ENCODE measurements at places on chromosomes 4 and X.

- DNase-seq = no peak
These were observed 49.0 kb downstream of the AMMECR1 start for GRCh38 chrX:110268886-110269285.

GRCh38 chr4:66279084-66279483 is 608.8 kb upstream of the EPHA5 start:
- DNase-seq = no peak

GRCh38 chr4:155207534-155208257 is 740 bp upstream of the NPY2R start:
- DNase-seq = no peak

GRCh38 chr4:145797278-145797677 is 117.3 kb downstream of the C4orf51 start:
- DNase-seq = no peak

- DNase-seq = no peak
These were observed 233.3 kb downstream of the AR start for GRCh38 chrX:67777148-67777547.

DNA sequence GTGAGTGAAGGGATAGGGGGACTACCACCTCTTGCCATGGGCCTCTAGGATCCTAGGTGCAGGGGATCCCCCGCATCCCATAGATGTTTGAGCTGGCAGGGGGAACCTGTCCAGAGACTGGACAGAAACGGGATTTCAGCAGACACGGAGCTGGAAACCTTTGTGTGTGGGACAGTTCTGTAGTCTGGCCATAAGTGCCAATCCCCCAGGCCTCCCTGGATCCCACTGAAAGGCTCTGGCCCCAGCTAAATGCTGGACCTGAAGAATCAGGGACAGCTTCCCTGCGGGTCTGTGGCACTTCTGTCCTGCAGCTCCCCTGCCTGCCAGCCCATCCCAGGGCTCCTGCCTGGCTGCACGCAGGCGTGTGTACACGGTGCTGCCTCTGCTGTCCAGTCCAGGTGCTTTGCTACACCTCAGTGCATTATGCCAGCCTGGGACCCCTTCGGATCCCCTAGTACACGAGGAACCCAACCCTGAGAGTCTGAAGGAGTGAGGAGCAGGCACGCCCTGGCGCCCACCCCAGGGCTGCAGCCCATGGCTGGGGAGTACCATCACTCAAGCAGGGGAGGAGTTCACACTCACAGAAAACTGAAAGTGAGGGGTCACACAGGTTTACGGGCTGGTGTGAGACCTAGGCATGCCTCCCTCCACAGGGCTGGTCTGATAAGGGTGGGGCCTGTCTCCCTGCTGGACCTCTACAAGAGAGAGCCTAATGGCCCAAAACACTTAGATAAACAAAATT is 703.0 kb downstream of the ARAP2 start:
- DNase-seq = no peak

DNA sequence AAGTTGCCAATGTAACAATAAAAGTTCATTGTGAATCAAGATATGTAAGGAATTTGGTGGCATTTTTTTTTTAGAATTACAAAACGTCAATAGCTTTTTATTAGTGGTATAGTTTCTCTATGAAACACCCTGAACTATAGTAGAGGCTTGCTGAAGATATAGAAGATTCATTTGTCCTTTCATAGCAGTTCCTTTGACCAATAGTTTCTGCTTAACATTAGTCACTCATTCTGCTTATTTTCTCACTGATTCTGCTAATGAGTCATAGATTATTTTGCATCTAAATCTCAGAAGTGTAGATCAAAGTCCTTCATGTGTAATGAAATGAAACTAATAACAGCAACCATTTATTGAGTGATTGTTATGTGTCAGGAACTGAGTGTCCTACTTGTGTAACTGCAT is 205.0 kb upstream of the TET2 start:
- DNase-seq = no peak

- no peak for DNase-seq
These were observed 197.3 kb upstream of the LNX1 start for GRCh38 chr4:53788621-53789020.

DNA sequence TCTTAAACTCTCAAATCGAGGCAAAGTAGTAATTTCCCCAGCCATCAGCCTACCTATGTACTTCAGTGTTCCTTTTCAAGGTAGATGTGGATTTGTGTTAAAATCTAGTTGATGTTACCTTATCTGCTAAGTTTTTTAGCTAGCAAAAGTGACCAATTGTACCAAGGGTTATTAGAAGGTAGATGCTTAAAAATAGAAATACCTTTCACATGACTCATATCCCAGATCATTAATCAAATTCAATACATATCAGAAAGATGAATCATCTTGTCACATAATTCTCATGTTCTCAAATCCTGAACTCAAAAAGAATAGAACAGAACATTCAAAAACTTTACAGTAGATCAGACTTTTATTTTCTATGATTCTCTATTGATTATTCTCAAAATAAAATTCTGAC is 3.5 kb downstream of the ENAM start:
- no peak for DNase-seq

DNA sequence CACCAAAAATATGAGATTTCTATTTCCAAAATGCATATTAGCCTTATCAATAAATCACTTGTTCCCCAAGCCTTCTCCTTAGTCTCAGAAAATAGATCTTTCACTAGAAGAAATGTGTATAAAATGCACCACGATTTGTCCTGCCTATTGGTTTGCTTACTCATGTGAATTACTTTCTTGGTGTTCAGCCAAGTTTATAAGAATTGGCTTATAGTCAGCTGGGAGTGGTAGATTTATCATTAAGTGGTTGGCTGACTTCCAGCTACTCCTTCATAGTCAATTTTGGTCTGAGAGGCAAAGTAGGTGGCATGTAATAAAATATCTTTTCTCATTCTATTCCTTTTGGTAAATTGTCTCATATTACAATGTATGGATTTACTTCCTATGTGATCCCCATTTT is 1.3 kb downstream of the SULT1E1 start:
- no peak for DNase-seq

DNA sequence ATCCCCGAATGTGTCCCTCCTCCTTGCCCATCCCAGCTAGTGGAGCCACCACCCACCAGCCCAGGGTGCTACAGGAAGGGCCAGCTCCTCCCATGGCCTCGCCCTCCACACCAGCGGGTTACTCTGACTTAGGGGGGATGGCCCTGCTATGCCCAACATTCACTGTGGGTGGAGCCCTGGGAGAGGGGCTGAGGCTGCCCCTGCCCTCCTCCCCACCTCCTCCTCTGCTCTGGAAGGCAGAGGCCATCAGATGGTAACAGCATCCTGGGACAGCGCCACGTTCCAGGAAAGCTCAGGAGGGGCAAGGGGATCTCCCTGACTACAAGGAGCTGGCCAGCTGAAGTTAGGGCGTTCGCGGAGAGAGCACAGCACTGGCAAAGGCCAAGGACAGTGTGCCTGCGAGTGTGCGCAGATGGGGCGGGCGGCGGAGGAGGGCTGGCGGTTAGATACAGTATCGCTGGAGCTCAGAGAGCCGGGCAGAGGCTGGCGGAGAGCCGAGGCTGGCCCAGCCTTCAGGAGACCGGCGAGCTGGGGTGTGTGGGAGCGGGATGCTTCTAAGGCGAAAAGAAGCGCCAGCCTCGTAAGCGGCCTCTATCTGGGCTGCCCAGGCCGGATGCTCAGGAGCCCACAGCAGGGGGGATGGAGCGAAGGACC is 1.5 kb downstream of the JAKMIP1 start:
- DNase-seq = no peak

DNA sequence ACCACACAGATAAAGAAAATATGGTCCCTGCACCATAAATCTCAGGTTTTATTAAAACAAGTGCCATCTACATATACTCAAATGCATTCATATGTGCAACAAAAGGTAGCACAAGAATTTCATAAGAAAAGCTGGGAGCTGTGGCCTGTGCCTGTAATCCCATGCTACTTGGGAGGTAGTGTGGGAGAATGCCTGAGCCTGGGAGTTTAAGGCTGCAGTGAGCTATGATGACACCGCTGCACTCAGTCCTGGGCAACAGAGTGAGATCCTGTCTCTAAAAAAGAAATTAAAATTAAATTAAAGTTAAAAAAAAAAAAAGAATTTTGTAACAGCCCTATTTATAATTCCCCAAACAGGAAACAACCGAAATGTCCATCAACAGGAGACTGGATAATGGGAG is 81.3 kb upstream of the JADE1 start:
- DNase-seq = no peak

GRCh38 chrX:75883446-75883845 is 98.4 kb upstream of the MAGEE2 start:
- DNase-seq = no peak

DNA sequence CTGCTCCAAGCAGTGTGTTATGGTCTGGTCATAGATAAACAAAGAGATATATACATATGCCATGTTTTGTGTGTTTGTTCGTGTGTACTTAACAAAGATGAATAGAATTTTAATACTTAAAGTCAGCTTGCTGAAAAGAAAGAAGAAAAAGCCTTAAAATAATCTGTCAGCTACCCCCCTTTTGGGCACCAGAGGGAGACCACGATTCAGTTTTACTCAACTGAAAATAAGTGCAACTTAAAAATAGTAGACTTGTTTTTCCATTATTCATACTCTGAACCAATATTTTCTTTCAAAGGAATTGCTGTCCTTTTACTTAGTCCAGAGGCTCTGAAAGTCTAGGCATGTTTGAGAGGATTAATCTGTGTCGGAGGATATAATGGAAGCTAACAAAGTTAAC is 181.7 kb upstream of the AGTR2 start:
- no peak for DNase-seq

- no peak for DNase-seq
These were observed 75.6 kb downstream of the CLDN22 start for GRCh38 chr4:183244506-183244905.

DNA sequence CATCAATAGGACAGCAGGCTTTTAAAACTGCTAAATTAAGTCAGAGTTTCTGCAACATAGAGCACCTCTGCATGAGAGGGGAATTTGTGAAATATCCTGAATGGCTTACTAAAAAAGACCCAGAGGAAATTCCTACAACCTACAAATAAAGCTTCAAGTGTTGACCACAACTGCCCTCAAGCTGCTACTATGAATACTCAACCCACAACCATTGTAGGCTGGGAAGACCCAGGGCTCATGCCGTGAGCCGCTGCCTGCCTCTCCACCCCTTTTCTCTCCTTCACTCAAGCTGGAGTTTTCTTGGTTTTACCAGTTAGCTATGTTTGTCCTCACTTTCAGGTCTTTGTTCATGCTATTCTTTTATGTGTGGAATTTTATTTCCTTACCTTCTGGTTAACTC is 151.6 kb downstream of the EMCN start:
- no peak for DNase-seq

DNA sequence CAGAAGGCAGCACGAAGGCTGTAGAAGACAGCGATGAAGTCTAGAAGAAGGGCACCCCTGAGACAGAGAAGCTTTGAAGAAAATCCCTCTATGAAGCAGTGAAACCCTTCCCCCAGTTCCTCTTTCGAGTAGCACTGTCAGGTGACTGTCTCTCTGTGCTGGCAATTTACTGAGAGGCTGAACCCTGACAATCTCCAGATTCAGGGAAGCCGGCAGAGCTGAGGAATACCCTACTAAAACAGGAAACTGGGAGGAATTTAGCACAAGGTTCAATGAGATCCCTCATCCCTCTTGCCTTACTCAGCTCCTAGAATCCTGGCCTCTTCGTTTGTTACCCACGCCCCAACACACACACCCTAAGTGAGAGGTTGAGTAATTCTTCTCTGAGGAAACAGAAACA is 239.7 kb upstream of the NOCT start:
- DNase-seq = no peak

- no peak for DNase-seq
These were observed 38.8 kb upstream of the STIM2 start for GRCh38 chr4:26821677-26822503.

DNA sequence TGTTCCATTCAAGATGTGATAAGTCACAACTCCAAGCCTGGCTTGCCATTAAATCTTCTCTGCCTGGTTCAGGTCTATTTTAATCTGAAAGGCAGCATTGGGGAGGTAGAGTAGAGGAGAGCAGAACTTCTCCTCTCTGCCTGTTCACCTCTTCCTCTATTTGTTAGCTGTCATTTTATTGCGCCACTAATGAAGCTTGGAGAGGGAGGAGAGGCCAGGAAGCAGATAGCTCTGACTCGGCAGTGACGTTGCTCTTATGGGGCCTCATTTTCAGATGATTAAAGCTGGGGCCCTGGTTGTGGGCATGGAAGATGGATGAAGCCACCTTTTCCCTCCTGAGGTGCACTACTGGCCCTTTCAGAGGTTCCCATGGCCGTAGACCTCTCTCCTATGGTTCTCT is 207.3 kb downstream of the MID1IP1 start:
- no peak for DNase-seq

DNA sequence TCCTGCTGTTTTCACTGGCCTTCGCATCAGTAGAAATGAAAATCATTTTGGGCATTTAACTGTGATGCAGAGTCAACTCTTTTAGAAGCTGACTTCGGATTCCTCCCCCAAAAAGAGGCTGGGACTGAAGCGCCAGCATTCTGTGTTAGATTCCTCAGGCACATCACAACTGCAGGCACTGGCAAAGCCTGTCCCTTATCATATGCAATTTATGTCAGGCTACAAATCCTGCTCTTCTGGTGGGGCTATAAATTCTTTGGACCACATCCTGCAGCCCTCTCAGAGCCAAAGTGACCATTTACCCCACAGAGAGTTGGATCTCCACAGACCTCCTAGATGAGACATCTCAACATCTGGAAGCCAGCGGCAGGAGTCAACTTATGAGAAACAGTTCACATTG is 138.4 kb downstream of the CBR4 start:
- DNase-seq = no peak

DNA sequence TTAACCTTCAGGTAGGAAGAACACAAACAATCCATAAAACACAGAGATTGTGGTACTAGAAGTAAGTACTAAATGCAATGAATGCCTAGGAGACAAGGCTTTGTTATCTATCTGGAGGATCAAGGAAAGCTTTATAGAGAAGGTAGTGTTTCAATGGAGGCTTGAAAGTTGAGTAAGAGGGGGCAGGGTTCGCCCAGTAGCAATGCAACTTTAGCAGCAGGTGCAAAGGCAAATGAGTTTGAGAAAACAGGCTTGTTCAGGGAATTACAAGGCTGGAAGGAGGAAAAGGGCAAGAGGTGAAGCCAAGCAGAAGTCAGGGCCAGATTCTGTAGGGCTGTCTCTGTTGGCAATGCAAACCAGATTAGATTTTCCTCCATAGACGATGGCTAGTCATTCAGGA is 35.5 kb upstream of the AMELX start:
- no peak for DNase-seq

GRCh38 chr4:6195602-6196319 is 4.6 kb downstream of the JAKMIP1 start:
- no peak for DNase-seq

- DNase-seq = no peak
These were observed 25.4 kb downstream of the FGFBP1 start for GRCh38 chr4:15912961-15913630.

GRCh38 chrX:134764202-134764785 is 106.0 kb upstream of the PLAC1 start:
- no peak for DNase-seq

GRCh38 chr4:115310641-115311040 is 197.2 kb upstream of the NDST4 start:
- DNase-seq = no peak

- peak; percentile 75 for DNase-seq
These were observed 16.3 kb upstream of the ESX1 start for GRCh38 chrX:104270916-104271512.
